Stimulated activated CD4-positive, alpha-beta T cell treated with anti-CD3 and anti-CD28 coated beads, Interleukin-12 subunit alpha, Interleukin-12 subunit beta, amount 100 ng/mL, for 4 hours (primary cell): ENCODE measurements at places on chromosomes 6 and 20.

GRCh38 chr6:32852018-32852843 is 1.3 kb downstream of the TAP1 start:
- peak; percentile 44 for DNase-seq

DNA sequence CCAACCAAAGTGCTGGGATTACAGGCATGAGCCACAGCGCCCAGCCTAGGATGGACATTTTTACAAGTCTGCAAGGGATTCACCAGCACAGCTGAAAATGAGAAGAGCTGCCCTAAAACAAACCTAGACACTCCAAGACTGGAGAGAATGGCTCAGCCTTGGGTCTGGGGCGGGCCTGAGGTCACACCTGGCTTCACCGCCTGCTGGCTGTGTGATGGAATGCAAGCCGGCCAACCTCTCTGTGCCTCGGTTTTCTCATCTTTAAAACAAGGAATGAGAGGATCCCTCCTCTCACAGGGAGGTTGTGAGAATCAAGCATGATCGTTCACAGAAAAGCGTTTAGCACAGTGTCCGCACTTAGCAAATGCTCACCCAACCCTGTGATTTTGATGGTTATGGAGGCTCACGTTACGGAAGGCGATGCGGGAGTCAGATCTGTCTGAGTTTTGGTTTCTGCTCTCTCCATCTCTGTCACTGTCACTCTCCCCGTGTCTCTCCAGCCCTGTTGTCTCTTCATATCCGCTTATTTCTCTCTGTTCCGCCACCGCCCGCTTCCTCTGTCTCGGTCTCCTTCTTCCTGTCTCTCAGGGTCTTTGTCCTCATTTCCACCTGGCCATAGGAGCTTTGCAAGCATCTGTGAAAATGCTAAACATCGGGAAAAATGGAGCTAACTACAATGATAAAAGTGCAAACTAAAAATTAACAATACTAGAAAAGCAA is 47.6 kb downstream of the CEBPB start:
- no peak for DNase-seq

GRCh38 chr6:44642870-44643522 is 255.5 kb downstream of the CDC5L start:
- DNase-seq: peak; percentile 10

- no peak for DNase-seq
Observed at GRCh38 chr6:149691201-149691600, 26.7 kb downstream of the LATS1 start.

DNA sequence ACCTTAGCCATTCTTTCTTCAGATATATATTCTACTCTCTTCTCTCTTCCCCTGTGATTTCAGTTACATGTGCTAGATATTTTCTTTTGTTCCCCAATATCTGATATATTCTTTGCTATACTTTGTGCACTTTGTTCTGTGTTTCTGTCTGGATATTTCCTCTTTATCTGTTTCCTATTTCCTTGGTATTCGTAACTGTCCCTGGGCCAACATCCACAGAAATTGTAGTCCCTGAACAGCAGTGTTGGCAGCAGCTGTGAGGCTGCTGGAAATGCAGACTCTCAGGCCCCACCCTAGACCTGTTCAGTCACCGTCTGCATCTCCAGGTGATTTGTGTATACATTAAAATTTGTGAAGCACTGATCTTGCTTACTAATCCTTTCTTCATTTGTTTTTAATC is 522.9 kb upstream of the SOX4 start:
- DNase-seq: no peak

DNA sequence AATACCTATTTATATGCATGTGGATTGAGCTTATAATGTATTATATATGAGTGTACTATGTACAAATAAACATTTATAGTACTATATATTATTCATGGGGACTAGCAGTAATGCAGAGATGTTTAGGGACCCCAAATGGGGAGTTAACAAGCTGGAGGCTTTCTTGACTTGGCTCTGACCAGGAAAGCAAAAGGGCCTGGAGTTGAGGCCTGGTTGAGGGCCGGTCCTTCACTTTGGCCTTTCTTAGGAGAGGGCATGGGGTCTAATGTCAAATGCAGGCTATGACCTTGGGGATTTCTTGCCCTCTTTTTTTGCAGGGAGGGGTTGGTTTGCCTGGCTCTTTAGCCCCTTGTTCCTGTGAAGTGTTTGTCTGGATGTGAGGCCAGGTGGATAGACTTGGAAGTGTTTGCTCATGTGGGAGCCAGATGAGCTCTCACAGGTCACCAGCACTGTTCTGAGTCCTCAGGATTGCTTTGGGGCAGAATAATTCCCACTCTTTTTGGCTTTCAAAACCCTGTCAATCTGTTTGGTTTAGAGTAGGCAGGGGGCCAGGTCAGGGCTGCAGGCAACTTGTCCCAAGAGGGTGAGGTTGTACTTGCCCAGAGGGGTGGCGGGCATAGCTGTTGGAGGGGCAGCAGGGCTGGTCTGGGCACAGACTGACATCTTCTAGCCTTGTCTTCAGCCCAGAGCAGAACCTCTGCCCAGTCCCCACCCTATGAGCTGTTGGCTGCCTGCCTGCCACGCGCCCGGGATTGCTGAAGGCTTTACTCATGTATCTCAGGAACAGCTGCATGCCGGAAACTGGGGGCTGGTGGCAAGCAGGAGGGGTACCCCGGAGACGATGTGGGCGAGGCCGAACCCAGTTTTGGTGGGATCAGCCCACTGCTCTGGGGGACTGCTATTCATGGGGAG is 14.6 kb downstream of the TJAP1 start:
- DNase-seq: no peak

DNA sequence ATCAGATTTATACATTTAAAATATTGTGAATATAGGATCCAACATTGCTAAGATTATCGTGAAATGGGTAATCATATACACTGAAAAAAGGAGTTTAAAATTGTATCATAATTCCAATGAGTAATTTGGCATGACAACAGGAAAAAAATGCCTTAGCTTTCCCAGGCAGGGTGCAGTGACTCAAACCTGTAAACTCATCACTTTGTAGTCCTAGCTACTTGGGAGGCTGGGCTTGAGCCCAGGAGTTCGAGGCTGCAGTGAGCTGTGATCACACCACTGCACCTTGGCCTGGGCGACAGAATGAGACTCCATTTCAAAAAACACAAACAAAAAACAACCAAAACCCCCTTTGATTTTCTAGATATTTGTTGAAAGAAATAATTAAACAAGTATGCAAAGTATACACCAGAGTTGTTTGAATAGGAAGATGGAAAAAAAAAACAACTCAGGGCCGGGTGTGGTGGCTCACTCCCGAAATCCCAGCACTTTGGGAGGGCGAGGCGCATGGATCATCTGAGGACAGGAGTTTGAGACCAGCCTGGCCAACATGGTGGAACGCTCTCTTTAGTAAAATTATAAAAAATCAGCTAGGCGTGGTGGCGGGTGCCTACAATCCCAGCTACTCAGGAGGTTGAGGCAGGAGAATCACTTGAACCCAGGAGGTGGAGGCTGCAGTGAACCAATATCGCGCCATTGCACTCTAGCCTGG is 98.7 kb downstream of the TRERF1 start:
- DNase-seq: no peak

- DNase-seq: no peak
Observed at GRCh38 chr6:63597141-63598048, 25.1 kb downstream of the LOC128125822 start.

DNA sequence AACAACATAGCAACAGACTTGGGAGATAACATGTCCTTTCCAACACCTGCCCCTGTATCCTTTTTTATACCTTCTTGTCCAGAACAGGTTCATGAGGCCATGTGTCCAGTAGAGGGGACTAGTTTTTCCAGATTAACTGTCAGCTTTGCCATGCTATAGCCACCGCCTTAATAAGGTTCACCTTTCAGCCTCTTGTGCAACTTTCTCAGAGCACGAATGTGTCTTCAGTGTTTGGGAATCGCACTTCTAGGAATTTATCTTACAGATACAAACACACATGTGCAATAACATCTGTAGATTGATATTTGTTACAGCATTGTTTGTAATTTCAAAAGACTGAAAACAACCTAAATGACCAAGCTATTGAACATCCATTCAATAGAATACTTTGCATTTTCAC is 21.4 kb downstream of the NCR2 start:
- no peak for DNase-seq

DNA sequence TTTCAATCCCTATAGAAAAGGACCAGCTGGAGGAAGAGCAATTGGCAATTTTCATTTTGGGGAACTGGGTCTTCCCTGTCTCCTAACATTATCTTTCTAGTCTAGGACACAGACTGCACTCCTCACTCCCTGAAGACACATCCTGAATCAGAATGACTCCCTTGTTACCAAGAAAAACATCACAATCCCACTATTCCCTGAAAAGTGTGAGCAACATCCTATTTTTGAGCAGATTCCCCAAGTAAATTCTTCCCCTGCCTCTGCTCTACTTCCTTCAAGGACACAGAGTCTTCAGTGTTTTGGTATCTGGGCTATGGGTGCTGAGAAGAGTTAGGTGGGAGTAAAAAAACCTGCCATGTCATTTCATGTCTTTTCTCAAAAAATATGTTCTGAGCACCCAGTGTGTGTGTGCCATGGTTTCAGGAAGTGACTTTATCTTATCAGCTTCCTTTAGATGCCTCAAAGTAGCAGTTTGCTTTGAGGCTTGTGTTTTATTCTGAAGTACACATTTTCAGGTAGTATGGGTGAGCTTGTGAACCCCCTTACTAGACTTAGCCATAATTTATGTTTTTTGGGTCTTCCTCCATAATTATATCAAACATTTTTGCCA is 12.4 kb downstream of the LAMA4 start:
- no peak for DNase-seq

DNA sequence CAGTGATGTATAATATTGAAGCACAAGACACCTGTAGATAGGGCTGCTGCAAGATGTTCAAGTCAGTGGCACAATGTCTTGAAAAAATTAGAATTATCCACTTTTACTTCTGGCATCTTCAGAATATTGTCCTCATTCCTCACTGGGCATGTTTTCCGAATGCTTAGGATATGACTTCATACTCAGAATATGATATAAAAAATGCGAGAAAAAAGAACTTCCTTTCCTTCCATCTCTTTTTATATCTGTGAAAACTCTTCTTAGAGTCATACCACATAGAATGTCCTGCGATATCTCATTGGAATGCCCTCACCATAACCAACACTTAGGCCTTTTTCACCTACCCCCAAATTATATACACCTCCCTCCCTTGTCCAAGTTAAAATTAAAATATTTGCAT is 4.6 kb downstream of the MAS1L start:
- DNase-seq: no peak

DNA sequence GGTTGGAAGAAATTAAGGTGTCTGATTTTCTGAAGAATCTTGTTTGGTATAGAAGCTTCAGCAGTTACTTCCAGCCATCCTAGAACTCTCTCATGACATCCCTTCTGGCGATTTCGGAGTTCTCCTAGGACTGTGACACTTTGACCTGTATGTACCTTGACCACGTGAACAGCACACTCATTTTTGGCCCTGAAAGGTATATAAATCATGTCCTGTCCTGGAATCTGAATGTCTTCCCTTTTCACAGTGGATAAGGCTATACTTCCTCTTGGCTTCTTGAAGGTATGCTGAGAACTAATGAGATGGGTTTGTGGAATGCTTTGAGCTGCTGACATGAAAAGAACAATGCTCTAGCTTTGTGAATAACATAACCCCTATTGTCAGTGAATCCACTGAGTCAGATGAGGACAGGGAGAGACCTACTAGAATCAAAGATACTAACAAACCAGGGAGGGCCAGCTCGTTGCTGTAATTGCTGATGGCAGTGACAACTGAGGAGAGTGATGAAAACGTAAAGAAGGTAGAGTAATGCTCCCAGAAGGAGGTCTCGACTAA is 6.0 kb upstream of the ZDHHC14 start:
- no peak for DNase-seq

- no peak for DNase-seq
Observed at GRCh38 chr6:96286503-96286902, 235.1 kb upstream of the UFL1 start.

- DNase-seq: no peak
Observed at GRCh38 chr6:49911252-49911651, 44.9 kb upstream of the CRISP1 start.

DNA sequence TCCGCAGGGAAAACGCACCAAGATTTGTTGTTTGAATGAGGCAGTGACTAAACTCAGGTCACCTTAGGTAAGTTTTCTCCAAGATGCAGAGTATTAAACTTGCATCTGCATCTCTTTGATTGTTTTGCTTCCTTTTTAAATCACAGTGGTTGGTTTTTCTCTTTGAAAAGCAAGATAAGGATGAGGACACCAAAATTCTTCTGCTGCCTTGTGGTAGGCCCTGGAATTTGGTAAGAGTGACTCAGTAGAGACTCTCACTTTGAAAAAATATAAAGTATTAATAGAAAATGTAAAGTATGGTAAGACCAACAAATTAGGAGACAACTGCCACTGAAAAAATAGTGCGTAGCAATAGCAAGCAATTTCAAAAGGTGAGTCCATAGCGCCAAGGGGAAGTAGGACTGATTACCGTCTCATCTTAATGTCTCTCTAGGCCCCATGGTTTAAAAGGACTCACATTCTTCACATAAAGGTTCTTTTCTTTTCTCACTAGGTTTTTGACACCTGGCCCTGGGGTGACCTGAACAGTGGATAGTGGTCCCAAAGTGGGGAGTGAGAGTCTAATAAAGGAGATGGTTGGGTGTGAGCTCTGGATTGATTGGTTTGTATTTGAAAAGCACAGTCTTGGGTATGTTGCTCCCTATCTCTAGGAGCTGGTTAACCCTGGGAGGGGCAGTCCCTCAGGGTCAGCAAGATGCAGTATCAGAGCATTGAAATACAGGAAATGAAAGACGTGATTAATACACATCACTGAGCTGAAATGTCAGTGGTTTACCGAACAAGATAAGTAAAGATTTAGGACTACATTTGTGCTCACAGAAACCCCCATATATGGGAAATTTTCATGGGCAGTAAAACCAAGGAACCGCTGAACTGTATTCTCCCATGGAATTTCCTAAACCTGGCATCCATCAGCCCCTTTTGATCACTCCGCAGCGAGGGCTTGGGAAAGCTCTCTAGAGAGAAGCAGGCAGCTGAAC is 221.2 kb downstream of the SLC24A3 start:
- no peak for DNase-seq

DNA sequence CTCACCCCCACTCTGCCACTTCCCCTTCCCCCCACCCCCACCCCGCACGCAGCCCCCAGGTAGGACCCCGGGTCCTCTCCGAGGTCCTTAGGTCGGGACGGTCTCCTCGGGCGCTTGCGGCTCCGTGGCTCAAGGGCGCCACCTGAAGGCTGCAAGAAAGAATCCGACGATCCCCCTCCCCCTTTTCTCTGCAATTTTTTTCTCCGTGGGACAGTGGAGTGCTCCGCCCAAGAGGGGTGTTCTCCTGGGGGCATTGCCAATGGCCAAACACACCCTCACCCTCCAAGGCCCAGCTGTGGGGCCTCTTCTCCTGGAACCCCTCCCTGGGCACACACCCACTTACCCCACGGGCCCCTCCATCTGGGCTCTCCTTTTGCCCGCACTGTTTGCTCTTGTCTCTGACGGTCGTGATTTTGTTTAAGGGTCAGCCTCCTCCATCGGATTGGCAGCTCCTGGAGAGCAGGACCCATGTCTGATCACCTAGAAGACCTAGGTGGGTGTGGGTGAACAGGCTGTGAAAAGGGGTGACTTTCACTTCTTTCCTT is 1.1 kb upstream of the TMEM74B start:
- peak; percentile 45 for DNase-seq
